OCI-LY7 (cell line): ENCODE measurements at places on chromosomes 7 and 10. TPM values are rescaled to one million over a fixed set of nuclear protein-coding genes. Genes with fewer than 3 reads are reported as not detected.

GGCT gene
- total RNA-seq = 81.3 and 84.5 TPM in 2 replicates

ASB15 gene
- total RNA-seq = not detected in 2 replicates

INSYN2A gene
- total RNA-seq = not detected in 2 replicates

STX1A gene
- 5.7 TPM in 2 replicates for total RNA-seq

ASAH2B gene
- 0.34 and 0.35 TPM in 2 replicates for total RNA-seq

PRSS37 gene
- not detected in 2 replicates for total RNA-seq

DGKI gene
- 0.46 and 0.55 TPM in 2 replicates for total RNA-seq

NSMCE4A gene
- total RNA-seq = 69.5 and 77.7 TPM in 2 replicates

MYL10 gene
- total RNA-seq = not detected in 2 replicates

SNX10 gene
- 31.6 and 32.9 TPM in 2 replicates for total RNA-seq
